AG08396 (cell line): ENCODE measurements at places on chromosomes 2 and 18.

- DNase-seq = no peak
Observed at GRCh38 chr2:136143603-136144451, 25.9 kb upstream of the CXCR4 start.

DNA sequence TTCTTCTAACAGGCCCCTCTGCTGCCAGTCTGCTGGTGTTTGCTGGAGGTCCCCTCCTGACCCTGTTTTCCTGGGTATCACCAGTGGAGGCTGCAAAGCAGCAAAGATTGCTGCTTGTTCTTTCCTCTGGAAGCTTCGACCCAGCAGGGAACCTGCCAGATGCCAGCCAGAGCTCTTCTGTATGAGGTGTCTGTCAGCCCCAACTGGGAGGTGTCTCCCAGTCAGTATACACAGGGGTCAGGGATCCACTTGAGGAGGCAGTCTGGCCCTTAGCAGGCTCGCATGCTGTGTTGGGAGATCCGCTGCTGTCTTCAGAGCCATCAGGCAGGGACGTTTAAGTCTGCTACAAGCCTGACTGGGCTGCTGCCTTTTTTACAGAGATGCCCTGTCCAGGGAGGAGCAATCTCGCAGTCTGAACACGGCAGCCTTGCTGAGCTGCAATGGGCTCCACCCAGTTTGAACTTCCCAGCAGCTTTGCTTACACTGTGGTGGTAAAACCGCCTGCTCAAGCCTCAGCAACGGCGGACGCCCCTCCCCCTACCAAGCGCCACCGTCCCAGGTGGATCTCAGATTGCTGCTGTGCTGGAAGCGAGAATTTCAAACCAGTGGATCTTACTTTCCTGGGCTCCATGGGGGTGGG, 29.9 kb downstream of the CHCHD5 start:
- DNase-seq = no peak

GRCh38 chr2:133654949-133655348, 86.7 kb upstream of the NCKAP5 start:
- DNase-seq = no peak

- no peak for DNase-seq
Observed at GRCh38 chr2:112814278-112814677, 22.3 kb downstream of the IL1B start.

DNA sequence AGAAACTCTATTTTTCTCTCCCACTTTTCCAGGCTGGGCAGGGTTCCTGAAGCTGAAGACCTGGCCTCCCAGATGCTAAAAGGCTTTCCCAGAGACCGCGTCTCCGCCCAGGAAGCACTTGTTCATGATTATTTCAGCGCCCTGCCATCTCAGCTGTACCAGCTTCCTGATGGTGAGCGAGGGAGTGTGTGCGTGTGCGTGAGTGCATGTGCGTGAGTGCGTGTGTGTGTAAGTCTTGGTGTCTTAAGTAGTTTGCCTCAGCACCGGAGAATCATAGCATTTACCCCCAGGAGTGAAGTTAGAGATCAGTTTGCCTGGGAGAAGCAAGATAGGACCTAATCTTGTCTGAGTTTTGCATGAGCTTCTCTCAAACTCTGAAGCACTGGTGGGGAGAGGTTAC, 73.7 kb downstream of the CDK15 start:
- no peak for DNase-seq

DNA sequence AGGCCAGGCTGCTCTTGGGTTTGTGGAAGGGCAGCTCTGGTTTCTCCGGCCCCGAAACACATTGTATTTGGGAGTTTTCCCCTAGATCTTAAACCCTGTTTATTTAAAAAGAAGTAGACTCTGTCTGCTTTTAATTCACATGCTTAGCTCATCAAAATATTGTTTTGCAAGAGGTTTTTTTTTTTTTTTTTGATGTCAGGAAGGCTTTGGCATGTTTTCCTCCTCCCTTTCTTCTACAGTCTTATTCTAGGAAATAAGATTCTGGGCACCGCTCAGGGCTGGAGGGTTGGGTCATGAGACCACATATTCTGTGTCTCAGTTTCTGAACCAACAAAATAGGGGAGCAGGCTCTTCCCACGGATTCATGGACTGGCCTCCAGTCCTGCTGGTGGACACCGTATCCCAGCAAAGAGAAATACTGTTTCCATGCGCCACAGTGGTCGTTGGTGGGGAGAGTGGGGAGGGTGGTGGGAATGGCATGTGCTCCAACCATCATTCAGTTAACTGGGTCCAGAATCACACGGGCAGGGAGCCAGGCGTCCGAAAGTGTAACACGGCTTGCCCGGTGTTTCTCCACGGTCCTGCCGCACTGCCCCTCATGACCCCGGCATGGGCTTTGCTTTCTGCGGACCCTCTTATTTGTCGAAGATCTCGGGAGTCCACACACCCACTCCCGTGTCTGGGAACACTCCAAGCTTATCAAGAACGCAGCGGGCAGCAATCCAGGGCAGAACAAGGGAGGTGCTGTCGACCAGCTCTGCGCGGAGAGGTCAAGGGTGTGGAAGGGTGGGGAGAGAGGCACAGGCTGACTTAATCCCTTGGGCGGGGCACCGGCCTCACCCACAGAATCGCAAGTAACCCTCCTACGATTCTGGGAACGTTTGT, 176.7 kb downstream of the GLI2 start:
- DNase-seq = peak; percentile 64

GRCh38 chr2:8337321-8337720, 344.5 kb upstream of the ID2 start:
- no peak for DNase-seq

GRCh38 chr2:160368988-160369930, 124.3 kb downstream of the RBMS1 start:
- DNase-seq = no peak

GRCh38 chr2:55961318-55961911, 37.8 kb upstream of the EFEMP1 start:
- peak; percentile 29 for DNase-seq

GRCh38 chr2:73252238-73253027, 18.3 kb downstream of the CCT7 start:
- DNase-seq = no peak
